NCI-H187 (cell line): ENCODE measurements at places on chromosomes 4 and X.

GRCh38 chr4:124337874-124338273 is 374.7 kb downstream of the ANKRD50 start:
- DNase-seq, result no peak

- no peak for DNase-seq
Observed at GRCh38 chr4:75671802-75672421, 1.3 kb downstream of the G3BP2 start.

GRCh38 chrX:12702509-12703091 is 88.6 kb upstream of the PRPS2 start:
- DNase-seq, result no peak

DNA sequence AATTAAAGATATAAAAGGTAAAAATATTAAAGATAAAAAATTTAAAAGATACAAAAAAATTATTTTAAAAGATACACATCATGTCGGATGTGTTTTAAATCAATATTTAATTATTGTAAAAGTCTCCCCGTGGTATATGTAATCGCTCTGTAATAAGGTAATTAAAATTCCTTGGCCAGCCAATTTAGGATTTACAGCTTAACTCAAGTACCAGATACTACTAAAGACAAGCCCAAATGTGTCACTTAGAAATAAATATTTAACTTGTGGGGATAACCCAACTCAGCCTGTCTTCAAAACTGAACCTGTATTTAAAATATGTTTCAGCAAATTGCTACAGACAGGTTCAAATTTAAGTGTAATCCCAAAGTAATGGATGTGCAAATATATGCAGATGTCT is 56.0 kb downstream of the GPR82 start:
- DNase-seq, result no peak

DNA sequence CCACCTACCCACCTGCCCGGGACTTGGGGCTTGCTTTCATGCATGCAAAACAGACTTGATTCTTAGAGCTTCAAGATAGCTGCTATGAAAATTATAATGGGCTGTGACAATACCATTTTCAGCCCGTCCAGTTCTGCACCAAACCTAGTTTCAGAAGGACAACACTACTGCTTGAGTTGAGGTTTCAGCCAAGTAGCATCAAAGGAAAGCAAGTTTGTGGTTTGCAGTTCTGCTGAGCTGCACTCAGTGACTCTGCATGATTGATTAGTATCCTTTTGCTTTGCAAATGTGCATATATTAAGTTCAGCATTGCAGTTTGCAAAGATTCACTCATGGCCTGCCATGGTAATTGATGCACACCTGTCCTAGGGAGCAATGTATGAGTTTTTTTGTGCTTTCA is 442.7 kb downstream of the RPA4 start:
- DNase-seq, result no peak

DNA sequence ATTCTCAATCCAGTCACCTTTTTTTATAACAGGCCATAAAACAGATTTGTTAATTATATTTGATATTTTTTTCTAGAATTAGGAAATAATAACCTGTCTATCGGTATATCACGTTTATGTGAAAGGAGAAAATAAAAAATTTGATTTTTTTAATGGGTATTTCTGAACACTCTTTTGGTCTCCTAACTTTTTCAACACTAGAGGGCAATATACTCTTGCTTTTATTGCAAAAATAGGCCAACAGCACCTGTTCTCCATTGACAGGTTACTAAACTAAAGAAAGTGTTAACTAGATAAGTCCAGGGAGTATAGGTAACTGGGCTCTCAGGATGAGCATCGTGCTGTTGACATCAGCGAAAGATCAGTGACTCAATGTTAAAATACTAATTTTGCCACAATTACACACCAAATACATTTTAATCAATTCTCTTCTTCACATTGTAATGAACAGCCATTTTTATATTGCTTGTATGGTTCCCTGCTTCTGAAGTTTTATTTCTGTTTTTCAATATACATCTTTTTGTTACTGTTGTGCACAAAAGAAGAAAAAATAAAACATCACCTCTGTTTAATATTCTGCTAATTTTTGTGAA is 22.8 kb downstream of the NDST4 start:
- no peak for DNase-seq

GRCh38 chr4:119518230-119518892 is 110.2 kb downstream of the PDE5A start:
- DNase-seq, result no peak
